ENCODE measurements at places on chromosomes 16 and 17.
A peak's percentile ranks its signal among the peaks of the same experiment; 100 is the strongest.

DNA sequence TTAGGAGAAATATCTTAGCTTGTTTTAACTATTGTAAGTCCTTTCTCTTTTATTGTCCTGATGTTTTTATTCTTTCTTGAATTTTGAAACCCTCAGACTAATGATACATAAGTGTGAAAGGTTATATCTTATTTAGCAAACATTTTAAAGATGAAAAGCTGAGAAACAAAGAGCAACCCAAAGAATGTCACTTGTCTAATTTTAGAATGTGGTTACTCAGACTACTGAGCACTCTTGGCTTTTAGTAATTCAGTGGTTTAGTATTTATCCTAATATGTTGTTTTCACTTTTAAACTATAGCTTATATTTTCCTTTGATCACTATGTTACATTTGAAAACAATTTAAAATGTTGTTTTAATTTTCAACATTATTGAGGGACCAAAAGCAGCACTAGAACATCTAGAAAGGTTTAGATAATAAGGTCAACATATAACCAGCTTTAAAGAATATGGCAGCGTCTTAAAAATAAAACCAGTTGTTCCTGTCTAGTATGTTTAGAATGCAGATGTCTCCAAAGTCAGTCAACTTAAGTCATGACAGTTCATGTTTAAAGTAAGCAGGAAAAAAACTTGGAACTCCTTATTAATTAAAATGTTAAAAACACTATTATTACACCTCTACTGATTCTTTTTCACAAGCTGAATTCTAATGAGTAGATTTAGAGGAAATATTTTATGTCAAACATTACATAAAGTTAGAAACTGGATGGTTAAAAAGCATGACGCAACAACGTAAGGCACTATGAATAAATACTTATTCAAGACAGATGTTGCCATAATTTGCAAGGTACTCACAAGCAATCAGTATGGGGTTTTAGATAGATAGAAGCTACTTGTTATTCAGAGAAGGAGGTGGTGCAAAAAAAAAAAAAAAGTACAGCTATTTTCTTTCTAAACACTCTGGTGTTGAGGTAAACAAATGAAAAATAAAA lies 2.4 kb downstream of the MBTD1 start:
- DNase-seq = no peak

DNA sequence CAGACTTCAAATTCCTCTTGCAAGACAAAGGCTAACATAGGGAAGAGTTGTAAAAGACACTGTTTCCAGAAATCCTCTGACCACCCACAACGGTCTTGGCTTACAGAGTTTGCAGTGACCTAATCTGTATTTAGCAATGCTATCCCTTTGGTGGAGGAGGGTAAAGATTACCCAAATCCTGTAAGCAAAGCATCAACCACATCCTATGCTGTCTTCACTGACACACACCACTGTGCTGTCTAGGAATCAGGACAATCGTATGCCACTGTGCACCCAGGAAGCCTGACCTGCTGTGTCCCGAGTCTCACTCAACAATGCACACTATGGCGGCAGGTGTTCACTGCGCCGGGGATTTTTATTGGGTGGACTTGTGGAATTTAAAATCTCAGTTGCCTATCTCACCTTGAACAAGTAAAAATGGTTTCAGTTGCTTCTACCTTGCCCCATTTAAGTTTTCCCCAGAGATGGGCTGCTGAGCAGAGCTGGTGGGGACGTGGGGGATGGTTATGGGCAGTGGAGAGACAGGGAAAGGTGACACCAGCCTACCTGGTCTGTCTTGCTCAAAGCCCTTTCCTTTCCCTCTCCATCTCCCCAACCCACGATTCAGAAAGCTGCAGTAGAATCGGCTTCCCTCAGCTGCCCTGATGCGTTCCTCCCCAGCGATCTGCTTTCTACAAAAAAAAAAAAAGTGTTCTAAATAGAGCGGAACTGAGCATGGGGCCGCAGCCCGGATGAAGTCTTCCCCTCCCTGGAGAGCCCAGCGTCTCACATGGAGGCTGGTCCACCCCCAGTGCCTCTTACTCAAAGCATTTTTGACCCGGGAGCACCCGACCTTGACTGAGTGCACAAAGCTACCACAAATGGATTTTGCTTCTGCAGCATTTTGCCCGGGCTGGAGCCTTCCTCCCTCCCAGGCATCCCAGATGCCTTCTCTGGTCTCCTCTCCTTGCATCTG lies 271.5 kb downstream of the SOX9 start:
- no peak for DNase-seq

- no peak for DNase-seq
These were observed 1.9 kb downstream of the KRTAP4-8 start for GRCh38 chr17:41096055-41096454.

DNA sequence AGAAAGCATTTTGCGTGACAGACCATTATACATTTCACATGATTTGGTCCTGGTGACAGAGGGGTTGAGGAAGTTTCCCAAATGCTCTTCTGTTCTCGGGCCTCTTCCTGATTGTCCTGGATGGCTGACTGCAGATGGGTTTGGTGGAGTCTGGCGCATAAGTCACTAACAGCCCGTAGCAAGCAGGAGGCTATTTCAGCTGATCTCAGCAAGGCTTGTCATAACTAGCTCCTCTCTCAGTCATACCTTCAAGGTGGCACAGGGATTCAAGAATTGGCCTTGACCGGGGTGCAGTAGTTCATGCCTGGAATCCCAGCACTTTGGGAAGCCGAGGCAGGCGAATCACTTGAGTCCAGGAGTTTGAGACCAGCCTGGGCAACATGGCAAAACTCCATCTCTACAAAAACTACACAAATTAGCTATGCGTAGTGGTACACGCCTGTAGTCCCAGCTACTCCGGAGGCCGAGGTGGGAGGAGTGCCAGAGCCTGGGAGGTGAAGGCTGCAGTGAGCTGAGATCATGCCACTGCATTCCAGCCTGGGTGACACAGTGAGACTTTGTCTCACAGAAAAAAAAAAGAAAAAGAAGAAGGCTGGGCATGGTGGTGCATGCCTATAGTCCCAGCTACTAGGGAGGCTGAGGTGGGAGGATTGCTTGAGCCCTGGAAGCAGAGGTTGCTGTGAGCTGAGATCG lies 68.9 kb upstream of the HAS3 start:
- DNase-seq = no peak

DNA sequence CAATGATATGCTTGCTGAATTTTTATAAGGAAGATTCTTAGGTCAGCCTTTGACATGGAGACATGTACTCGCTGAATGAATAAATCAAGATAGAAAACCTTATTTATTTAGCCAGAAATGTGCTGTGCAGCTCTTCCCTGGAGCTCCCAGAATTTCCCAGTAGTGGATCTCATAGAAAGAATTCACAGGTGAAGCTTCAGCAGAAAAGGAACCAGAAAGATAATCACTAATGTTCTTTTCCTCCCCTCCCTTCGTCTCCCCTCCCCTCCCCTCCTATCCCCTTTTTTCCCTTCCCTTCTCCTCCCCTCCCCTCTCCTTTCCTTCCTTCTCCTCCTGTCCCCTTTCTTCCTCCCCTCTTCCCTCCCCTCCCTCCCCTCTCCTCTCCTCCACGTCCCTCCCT lies 158.2 kb downstream of the MAP2K6 start:
- no peak for DNase-seq

- no peak for DNase-seq
These were observed 98.6 kb downstream of the USP22 start for GRCh38 chr17:20944014-20944865.

DNA sequence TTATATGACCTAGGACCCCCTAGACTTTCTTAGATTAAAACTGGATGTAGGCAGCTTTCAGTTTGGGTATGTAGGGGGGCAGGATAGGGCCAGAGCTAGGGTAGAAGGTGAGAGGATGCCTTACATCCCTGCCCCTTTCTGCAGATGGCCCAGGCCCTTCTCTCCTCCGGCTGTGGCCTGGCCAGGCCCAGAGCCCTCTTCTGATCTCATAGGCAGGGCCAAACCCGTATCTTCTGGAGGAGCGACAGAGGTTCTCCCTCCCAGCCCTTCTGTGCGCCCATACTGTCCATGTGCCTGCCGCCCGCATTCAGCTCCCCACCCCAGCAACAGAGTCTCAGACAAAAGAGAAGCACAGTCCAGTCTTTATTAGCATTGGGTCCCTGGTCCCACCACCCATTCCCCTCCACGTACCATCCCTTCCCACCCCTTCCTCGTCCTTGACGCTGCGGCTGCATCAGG lies 2.0 kb upstream of the TSPOAP1 start:
- DNase-seq = peak; percentile 1

DNA sequence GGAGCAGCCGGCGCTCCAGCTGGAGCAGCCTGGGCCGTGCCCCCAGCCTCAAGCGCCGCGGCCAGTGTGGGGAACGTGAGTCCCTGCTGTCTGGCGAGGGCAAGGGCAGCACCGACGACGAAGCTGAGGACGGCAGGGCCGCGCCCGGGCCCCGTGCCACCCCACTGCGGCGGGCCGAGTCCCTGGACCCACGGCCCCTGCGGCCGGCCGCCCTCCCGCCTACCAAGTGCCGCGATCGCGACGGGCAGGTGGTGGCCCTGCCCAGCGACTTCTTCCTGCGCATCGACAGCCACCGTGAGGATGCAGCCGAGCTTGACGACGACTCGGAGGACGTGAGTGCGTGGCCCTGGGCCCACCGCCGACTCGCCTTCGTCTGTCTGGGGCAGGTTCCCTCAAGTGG lies 16.0 kb downstream of the TPSG1 start:
- no peak for DNase-seq

DNA sequence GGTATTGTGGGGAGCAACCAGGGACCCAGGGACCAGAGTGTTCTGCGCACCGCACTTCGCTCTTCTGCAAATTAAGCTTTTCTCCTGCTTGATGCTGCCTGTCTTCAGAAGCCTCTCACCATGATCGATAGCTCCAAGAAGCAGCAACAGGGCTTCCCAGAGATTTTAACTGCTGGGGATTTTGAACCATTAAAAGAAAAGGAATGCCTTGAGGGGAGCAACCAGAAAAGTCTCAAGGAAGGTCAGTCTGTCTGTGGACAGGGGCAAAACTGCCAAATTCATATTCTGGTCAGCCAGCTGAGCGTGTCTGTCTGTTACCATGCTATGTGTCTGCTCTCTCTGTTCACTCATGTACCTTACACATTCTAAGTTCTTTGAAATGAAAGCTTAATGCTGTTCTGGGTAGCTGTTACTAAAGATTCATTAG lies 115.7 kb downstream of the MRTFB start:
- DNase-seq = no peak
